A673 (cell line): ENCODE measurements at places on chromosomes 3 and 15. TPM values are rescaled to one million over a fixed set of nuclear protein-coding genes. Genes with fewer than 3 reads are reported as not detected.

BLM gene
- total RNA-seq: 40.0 and 43.6 TPM in 2 replicates

CDCP1 gene
- 0.13 and 0.70 TPM in 2 replicates for total RNA-seq

SPINT1 gene
- total RNA-seq: 1.9 and 3.3 TPM in 2 replicates

CCDC39 gene
- not detected in 2 replicates for total RNA-seq

PSTPIP1 gene
- total RNA-seq: not detected in 2 replicates

SYNPR gene
- total RNA-seq: 14.7 and 17.6 TPM in 2 replicates

GPR87 gene
- total RNA-seq: not detected in 2 replicates

RLBP1 gene
- not detected in 2 replicates for total RNA-seq

EIF4E3 gene
- total RNA-seq: 3.1 and 4.6 TPM in 2 replicates

DNA sequence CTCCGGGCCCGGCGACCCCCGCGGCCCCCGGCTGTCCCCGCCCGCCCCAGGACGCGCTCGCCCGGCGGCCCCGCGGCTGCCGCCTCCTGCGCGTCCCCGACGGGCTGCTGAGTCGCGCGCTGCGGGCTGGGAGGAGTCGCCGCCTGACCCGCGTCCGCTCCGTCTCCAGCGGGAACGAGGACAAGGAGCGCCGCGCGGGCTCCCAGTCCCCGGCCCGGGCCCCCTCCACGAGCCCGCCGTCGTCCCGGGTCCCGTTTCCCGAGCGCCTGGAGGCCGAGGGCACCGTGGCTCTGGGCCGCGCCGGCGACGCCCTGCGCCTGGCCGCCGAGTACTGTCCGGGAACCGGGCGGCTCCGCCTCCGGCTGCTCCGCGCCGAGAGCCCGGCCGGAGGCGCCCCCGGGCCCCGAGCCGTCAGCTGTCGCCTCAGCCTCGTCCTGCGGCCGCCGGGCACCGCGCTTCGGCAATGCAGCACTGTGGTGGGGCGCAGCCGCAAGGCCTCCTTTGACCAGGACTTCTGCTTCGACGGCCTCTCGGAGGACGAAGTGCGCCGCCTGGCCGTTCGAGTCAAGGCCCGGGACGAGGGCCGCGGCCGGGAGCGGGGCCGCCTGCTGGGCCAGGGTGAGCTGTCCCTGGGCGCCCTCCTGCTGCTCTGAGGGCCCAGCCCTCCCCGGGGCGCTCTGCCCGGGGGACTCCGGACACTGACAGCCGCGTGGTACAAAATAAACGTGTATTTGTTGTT, 1.5 kb downstream of the C2CD4A start:
- peaks cover 13% of the 10 kb centered on the region for H3K4me1 ChIP-seq
- H3K27ac ChIP-seq: no peak overlapping the region
- H3K27me3 ChIP-seq: peaks cover 5% of the 10 kb centered on the region
- no peaks in the 10 kb centered on the region for H3K36me3 ChIP-seq
- peak overlapping the region; percentile 52 for H3K4me3 ChIP-seq
- peak; percentile 28 for DNase-seq

DNA sequence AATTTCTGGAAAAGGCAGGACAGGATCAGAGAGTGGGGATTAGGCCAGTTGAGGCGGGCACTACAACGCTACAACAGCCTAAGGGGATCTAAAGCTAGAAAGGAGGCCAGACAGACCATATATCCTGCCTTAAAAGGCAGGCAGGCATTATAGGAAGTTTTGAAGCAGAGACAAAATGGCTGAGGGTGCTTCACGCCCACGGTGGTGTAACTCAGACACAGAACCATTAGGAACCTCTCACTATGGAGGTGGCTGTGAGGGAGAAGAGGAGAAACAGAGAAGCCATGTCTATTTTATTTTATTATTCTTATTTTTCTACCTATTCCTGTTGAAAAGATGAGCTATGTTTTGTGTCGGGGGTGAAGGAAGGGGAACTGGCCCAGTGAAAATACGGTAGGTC, 2.1 kb upstream of the USP4 start:
- no peak for DNase-seq
- peaks cover 5% of the 10 kb centered on the region for H3K4me1 ChIP-seq
- no peaks in the 10 kb centered on the region for H3K36me3 ChIP-seq

DNA sequence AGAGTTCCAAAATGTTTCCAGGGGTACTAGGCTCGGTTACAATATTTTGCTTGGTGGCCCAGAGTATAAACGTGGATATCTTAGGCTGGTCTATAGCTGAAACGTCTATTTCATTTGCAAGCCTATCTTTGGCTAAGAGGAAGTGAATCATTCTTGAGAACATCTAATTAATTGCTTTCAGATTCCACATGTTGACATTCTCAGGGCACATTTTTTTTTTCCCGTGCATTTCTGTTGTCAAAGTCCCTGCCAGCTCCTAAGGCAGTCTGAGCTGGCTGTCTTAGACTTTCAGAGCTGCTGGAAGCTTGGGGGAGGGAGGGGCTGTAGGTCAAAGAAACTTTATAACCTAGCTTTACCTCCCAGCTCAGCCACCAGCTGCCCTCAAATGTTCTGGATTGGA, 23.2 kb upstream of the LAMP3 start:
- no peaks in the 10 kb centered on the region for H3K27me3 ChIP-seq
- peak; percentile 67 for DNase-seq
- peaks cover 6% of the 10 kb centered on the region for H3K4me1 ChIP-seq
- no peak overlapping the region for H3K27ac ChIP-seq
- no peak overlapping the region for H3K4me3 ChIP-seq
- H3K36me3 ChIP-seq: no peaks in the 10 kb centered on the region

GRCh38 chr3:196163666-196164493, 47.3 kb downstream of the ZDHHC19 start:
- H3K36me3 ChIP-seq: no peaks in the 10 kb centered on the region
- H3K27me3 ChIP-seq: no peaks in the 10 kb centered on the region
- H3K27ac ChIP-seq: no peak overlapping the region
- DNase-seq: no peak

DNA sequence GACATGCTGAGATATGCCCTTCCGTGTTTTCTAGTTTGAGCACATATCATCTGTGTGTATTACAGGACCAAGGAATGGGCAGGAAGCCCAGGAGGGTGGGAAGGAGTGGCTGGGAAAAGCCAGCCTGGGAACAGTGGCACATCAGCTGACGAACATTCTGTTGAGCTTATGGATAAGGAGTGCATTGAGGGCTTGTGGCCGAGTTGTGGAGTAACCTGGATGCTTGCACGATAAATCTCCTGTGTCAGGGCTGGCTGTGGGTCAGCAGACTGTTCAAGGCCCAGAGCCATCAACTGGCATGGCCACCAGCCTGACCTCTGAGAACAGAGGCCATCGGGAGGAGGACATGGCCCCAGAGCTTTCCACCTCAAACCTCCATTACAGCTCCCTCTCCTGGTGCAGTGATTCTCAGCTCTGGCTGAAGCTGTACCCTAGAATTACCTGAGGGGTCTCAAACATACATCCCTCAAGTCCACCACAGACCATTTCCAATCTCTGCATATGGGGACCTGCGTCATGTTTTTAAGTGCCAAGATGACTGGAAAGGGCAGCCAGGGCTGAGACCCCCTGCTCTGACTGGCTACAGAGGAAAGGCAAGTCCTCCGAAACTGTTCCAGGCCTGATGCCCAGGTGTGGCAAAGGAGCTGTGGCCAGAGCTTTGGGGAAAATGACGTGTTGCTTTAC, 4.8 kb upstream of the VILL start:
- no peak overlapping the region for H3K4me3 ChIP-seq
- no peaks in the 10 kb centered on the region for H3K4me1 ChIP-seq
- H3K27me3 ChIP-seq: no peaks in the 10 kb centered on the region
- no peak overlapping the region for H3K27ac ChIP-seq

- H3K27me3 ChIP-seq: peaks cover 3% of the 10 kb centered on the region
- no peak overlapping the region for H3K27ac ChIP-seq
- no peak for DNase-seq
- no peaks in the 10 kb centered on the region for H3K4me1 ChIP-seq
Observed at GRCh38 chr15:101439285-101439919, 50.1 kb downstream of the PCSK6 start.

GRCh38 chr3:170806141-170806540, 63.9 kb downstream of the RPL22L1 start:
- no peaks in the 10 kb centered on the region for H3K27me3 ChIP-seq
- no peak for DNase-seq
- peaks cover 10% of the 10 kb centered on the region for H3K4me1 ChIP-seq
- no peaks in the 10 kb centered on the region for H3K36me3 ChIP-seq

DNA sequence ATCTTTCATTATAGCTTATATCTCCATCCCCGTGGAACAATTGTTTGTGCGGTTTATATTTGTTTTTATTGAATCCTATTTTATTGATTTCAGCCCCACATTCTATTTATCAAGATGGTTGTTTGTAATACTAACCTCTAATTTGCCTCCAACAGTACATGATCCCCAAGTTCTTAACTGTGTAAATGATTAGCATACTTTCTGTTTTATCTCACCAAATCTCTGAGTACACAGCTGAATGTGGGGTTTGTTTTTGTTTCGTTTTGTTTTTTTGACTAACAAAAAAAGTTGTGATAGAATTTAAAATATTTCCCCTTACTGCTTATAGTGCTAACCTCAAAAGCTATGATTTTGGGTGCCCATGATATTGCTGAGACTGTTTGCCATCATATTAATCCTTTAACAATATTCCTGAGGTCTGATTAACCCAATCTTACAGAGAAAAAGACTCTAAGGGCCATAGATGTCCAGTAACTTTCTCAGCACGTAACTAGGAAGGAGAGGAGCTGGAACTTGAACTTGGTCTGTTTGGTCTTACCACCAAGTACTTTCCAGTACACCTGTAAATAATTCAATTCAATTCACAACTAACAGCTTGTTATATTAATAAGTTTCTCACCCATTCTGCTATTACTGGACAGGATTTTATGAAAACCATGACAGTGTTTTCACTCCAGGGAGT, 789.8 kb downstream of the TUSC7 start:
- no peak for DNase-seq
- H3K27ac ChIP-seq: no peak overlapping the region
- H3K36me3 ChIP-seq: no peaks in the 10 kb centered on the region
- H3K4me1 ChIP-seq: no peaks in the 10 kb centered on the region
- H3K27me3 ChIP-seq: no peaks in the 10 kb centered on the region

DNA sequence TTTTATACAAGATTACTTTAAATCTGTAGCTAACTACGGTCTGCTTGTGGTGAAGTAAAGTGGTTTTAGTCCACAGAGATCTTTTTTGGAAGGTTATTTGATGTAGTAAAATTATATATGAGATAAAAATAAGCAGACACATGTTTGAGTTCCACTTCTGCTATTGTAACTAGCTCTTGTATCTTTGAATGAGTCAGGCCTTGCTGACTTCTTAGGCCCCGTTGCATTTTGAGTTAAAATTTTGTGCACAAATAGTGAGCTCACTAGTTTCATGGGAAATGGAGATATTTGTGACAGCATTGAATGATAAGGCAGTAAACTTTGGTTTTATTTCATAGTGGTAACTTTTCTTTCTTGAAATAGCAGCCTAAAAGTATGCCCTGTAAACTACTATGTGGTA, 42.6 kb downstream of the ARIH1 start:
- no peaks in the 10 kb centered on the region for H3K27me3 ChIP-seq
- peaks cover 23% of the 10 kb centered on the region for H3K4me1 ChIP-seq
- no peaks in the 10 kb centered on the region for H3K36me3 ChIP-seq
- no peak overlapping the region for H3K4me3 ChIP-seq

- H3K4me1 ChIP-seq: peaks cover 23% of the 10 kb centered on the region
- H3K27ac ChIP-seq: peak overlapping the region; percentile 90
Observed at GRCh38 chr15:73684581-73685455, 635 bp downstream of the CD276 start.

- H3K4me3 ChIP-seq: no peak overlapping the region
- H3K27ac ChIP-seq: no peak overlapping the region
- no peak for DNase-seq
- no peaks in the 10 kb centered on the region for H3K27me3 ChIP-seq
- no peaks in the 10 kb centered on the region for H3K36me3 ChIP-seq
Observed at GRCh38 chr15:24878153-24878552, 76.6 kb upstream of the SNRPN start.
